ENCODE measurements at places on chromosomes 7 and 10.

DNA sequence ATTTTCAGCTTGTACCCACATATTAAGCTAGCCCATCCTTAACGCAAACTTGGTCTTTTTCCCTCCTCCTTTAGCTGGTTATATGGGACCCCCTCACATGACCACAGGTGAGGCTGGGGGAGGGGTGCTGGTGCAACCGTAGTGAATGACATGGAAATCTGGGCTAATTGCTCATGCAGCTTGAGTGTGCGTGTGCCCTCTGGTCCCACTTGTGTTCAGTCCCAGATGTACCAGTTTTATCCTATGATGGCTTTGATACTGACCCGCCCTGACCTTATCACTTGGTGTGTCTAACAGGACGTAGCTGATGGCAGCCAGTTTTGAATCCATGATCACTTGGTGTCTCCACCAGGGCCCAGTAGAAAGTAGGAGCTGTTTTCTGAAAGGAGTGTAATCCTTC is 5.1 kb upstream of the ZC3HAV1 start:
- DNase-seq: no peak

- peak; percentile 24 for DNase-seq
These were observed at the start of gene KLF14 for GRCh38 chr7:130733931-130734814. KLF14 (minus strand) TSS chr7:130734207; CDS start chr7:130734033, 174 bp downstream.

DNA sequence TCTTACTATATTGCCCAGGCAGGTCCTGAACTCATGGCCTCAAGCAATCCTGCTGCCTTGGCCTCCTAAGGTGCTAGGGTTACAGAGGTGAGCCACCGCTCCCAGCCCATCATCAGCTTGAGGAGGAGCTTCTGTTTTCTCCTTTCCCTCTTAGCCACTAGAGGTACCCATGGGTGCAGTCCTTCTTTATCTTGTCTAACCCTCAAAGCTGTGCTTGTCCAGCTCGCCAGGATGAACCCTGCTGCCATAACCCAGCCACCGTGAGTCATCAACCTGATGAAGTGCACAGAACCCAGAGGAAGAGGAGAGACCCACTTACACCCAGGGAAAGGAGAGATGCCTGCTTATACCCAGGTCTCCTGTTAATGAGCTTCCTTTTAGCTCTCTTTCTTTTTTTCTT is 133.4 kb downstream of the CUL2 start:
- no peak for DNase-seq

DNA sequence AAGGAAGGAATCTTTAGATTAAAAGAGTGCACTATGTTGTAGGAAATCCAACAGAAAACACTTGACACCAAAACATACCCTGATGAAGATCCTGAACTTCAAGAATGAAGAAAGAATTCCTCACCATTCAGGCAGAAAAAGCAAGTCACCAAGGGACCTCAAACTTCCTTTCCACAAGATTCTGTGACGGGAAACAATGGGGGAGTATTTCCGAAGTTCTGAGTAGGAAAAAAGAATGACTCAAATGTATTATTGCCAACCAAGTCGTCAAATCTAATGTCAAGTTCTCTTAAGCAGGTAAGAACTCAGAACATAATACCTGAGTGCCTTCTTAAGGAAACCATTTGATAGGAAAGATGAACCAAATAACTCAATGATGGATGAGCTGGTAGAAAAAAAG is 44.7 kb upstream of the MTURN start:
- DNase-seq: no peak

GRCh38 chr7:2170576-2171521 is 61.9 kb downstream of the MAD1L1 start:
- no peak for DNase-seq

GRCh38 chr7:90671571-90671970 is 75.5 kb downstream of the CDK14 start:
- DNase-seq: no peak

- DNase-seq: no peak
These were observed 2.8 kb downstream of the RBP3 start for GRCh38 chr10:47350671-47351640.

GRCh38 chr10:116316503-116316902 is 7.7 kb upstream of the CCDC172 start:
- DNase-seq: no peak

GRCh38 chr7:78716876-78717275 is 736.6 kb downstream of the MAGI2 start:
- no peak for DNase-seq

DNA sequence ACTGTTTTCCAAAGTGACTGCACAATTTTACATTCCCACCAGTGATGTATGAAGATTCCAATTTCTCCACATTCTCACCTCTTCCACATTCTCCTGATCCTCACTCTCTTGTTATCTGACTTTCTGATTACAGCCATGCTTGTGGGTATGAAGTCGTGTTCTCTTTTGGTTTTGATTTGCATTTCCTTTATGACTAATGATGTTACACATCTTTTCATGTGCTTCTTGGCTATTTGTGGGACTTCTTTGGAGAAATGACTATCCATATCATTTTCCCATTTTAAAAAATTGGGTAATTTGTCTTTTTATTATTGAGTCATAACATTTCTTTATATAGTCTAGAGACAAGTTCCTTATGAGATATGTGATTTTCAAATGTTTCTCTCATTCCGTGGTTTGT is 10.5 kb upstream of the GIMAP8 start:
- DNase-seq: no peak

DNA sequence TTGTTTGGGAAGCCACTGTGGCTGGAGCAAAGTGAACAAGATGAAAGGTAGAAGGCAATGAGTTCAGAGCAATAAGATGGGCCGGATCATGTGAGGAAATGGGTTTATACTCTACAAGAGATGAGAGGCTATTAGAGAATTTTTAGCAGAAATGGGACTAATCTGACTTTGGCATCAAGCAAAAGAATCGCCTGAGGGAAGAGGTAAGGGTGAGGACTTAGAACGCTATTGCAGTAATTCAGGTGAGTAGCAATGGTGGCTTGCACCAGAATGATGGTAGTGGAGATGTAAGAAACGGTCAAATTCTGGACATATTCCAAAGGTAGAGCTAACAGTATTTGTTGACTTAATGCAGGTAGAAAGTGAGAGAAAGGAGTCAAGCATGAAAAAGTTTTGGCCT is 29.5 kb upstream of the AKAP9 start:
- DNase-seq: no peak

DNA sequence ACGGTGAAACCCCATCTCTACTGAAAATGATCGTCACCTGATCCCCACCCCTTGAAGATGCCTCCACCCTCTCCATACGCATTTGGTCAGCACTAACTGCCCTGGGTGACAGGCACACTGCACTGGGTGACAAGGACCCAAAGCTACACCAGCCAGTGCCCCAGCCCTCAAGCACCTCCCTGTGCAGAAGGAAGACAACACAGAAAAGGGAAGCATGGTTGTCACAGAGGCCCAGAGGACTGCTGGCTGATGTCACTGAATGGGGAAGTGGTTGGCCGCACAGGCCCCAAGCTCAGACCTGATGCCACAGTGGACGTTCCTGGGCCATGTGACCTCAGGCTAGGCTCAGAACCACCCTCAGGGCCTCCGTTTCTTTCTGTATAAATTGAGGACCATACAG is 4.2 kb upstream of the PILRA start:
- peak; percentile 86 for DNase-seq

GRCh38 chr10:51832652-51833383 is 133.4 kb upstream of the CSTF2T start:
- no peak for DNase-seq

DNA sequence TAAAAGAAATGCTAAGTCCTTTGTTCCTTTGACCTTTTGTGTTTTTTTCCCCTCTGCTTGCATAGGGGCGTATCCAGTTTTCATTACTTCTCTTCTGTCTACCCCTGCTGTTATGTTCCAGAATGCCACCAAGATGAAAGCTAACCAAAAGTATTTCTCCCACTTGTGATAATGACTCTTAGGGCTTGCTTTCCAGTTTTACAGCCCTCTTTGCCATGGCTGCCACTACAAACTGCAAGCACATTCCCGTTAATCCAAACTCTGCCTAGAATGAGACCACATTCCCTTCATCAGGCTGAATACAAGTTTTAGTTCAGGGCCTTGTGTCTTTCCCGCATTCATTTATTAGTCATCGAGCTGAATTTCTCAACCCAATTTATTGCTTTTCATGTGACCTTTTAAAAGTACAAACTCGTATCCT is 23.6 kb upstream of the CD36 start:
- DNase-seq: no peak

DNA sequence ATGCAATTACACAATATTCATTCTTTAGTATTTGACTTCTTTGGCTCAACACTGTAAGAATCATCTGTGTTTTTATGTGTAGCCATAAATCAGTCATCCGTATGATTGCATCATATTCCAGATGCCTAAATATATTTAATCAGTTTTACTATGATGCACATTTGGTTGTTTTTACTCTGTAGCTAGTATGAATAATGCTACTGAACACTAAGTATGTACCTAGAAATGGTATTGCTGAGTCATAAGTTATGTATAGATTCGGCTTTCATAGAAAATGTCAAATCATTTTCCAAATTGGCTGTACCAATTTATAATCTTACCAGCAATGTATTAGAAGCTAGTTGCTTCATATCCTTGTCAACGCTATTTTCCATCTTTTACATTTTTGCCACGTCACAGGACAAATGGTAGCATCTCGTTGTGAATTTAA is 197.3 kb upstream of the PLXNA4 start:
- no peak for DNase-seq

GRCh38 chr7:82164813-82165212 is 278.8 kb downstream of the CACNA2D1 start:
- DNase-seq: no peak

GRCh38 chr7:108985037-108985436 is 415.4 kb downstream of the DNAJB9 start:
- no peak for DNase-seq

DNA sequence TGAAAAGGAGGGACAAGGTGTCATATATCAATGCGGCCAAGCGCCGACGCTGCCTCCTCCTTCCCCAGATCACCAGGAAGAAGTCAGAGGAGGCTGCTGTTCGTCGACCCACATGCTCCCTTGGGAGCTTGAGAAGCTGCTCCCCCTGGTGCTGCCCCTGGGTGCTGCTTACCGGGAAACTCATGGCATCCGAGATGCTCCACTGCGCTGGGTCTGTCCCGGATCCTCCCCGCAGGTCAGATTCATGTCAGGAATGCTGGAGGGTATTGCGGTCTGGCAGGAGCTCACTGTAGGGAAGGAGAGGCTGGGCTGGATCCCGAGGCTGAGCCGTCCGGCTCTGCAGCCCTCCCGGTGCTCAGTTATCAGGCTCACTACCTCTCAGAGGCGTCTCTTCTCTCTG is 123.7 kb upstream of the FAM20C start:
- DNase-seq: no peak

DNA sequence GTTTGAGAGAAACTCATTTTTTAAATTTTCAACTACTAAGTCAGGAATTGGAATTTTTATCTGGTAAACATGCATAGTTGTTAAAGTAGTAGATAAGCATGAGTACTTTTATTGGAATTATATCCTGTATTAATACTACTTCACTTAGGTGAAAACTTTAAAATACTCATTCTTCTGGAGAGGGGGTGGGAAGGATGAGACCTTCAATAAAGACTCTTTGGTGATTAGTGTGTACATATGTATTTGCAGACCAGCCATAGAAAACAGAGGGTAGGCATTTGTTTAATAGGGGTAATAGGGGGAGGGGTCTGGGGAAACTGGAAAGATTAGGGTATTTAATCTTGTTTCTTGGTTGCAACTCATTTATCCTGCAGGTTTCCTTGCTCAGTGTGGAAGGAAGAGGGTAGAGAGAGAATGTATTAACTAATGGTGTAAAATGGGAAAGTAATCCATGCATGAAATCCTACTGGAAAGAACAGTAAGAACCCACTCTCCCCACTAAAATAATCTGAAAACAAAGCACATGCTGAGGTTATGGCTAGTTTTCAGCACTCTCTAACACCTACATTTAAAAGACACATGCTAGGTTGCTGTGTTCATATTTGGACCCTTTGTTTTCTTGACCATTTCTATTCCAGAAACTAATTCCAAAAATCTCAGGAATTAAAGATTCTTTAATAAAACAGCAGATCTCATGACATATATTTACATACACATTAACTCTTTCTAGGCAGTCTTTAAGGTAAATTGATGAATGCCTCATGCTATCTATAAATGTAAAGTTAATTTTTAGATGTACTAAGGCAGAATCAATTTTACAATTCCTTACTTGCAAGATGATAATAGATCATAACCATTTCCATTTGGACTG is 6.2 kb upstream of the IGF2BP3 start:
- DNase-seq: no peak

DNA sequence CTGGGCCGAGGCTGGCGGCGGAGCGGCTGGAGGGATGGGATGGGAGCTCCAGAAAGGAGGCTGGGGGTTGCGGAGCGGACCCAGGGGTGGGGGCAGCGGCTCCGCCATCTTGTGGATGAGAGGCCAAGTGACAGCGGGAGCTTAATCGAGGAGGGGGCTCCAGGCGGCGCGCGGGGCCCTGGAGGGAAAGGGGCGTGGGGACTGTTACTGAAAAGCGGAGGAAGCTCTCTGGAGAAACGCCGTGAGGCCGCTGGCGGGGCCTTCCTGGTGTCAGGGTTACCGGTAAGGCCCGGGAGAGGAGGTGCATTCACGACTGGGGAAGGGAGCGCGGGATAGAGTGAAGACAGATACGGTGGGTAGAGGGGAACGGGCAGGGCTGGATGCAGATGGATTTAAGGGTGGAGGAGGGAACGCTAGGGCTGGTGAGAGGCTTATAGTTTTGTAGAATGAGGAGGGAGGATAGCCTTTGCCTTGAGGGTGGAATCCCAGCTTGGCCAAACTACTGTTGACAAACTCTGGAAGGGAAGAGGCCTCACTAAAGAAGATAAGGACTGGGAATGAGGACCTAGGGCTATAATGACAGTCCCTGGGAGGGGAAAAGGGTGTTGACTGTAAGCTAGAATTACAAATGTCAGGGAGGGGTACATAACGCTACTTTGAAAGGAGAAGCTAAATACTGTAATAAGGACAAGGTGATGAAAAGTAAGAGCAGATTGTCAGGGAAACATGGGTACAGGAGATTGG is 535 bp downstream of the BTRC start:
- DNase-seq: peak; percentile 72

- no peak for DNase-seq
These were observed 184.7 kb downstream of the PLPP4 start for GRCh38 chr10:120641695-120642094.

- DNase-seq: no peak
These were observed 161.2 kb downstream of the ZNF33B start for GRCh38 chr10:42477170-42477569.

GRCh38 chr10:96358851-96359540 is at the start of gene OPALIN:
OPALIN (minus strand) TSS chr10:96359002; CDS start chr10:96358896, 106 bp downstream.
- DNase-seq: no peak

GRCh38 chr7:139948587-139949335 is 114.0 kb downstream of the PARP12 start:
- DNase-seq: no peak

DNA sequence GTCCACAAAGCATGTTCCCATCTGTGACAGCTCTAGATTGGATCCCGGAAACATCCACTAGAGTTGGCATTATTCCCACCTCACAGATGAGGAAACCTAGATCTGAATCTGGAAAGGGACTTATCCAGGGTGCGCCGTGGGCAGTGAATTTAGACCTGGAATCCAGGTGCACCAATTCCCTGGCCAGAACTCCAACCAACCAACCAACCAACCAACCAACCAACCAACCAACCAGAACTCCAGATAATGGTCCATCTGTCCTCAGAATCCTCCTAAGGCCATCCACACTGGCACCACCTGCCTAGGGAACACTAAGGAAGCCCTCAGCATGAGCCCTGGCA is 42.0 kb upstream of the ZMIZ1 start:
- DNase-seq: no peak

- no peak for DNase-seq
These were observed 141.1 kb downstream of the CCSER2 start for GRCh38 chr10:84469470-84469869.

Data from right lobe of liver (tissue), 6 donors.